Frontal cortex (tissue), 4 donors: ENCODE measurements at places on chromosomes 16 and 17.

GRCh38 chr17:72373910-72374741 is 253.3 kb downstream of the SOX9 start:
- DNase-seq = no peak

DNA sequence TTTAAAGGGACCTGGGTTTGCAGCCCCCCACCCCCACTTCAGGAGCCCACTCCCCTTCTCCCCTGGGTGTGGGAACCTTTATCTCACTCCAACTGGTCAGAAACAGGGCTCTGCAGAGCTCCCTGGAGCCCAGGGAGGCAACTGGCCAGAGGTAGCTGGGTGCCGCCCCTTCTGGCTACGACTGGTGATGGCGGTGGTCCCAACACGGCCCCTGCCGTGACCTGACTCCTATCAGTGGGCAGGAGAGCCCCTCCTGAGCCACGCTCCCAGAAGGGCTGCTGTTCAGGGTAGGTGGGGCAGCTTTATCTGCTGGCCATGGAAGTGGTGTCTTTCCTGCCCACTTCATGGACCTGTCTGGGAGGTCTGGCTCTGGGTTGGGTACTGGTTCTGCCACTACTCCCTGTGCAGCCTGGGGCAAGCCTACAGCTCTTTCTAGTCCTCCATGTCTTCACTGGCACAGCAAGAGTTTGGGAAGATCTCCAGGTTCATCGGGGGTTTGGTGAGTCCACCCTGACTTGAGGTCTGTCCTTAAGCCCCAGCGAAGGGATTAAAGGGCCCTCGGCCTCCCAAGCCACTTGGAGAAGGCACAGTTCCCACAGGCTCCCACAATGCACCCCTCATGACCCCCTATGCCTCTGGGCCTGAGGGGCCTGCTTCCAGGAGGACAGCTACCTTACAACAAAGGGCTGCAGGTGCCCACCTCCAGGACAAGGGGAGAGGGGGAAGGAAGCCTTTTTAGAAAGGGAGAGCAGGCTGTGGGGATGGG is 5.5 kb upstream of the SREBF1 start:
- DNase-seq = no peak

GRCh38 chr16:88303890-88304819 is 78.6 kb upstream of the ZNF469 start:
- DNase-seq = no peak

DNA sequence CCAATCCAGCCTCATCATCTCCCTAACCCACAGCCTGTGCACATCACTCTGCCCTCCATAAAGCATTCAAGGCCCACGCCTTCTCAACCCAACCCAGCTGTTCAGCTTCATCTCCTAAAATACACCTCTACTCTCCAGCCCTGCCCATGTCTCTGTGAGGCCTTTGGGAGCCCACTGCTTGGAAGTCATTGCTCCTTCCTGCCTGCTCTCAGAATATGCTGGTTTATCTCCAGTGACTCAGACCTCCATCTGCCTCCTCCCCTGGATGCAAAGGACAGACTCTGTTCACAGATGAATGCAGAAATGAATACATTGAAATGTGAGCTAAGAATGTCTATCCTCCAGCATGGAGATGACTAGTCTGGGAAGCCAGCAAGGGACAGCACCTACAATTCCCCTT is 19.0 kb downstream of the KCNG4 start:
- DNase-seq = no peak

DNA sequence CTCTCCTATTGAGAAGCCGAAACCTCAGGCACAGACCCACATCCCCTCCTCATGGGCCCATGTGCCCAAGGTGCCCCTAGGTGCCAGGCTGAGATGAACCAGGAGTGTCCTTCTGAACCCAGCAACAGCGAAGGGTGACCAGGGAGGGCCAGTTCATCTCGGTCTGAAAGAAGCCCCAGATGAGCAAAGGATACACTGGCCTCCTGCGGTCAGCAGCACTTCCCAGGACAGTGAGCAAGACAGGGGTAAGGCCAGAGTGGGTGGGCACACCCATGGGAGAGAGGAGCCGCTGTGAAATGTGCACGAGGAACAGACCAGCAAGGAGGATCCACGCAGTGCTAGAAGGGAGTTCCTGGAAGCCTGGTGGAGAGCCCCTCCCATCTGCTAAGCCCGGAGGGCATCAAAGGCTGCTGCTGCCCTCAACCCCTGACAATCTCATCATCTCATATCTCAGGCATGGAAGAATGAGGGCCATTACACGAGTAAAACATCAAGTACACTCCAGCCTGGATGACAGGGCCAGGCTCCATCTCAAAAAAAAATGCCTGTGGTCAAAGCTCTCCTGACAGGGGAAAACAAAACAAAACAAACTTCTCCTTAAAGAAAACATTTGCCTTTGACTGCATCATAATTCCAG is 3.3 kb upstream of the HBZ start:
- no peak for DNase-seq

DNA sequence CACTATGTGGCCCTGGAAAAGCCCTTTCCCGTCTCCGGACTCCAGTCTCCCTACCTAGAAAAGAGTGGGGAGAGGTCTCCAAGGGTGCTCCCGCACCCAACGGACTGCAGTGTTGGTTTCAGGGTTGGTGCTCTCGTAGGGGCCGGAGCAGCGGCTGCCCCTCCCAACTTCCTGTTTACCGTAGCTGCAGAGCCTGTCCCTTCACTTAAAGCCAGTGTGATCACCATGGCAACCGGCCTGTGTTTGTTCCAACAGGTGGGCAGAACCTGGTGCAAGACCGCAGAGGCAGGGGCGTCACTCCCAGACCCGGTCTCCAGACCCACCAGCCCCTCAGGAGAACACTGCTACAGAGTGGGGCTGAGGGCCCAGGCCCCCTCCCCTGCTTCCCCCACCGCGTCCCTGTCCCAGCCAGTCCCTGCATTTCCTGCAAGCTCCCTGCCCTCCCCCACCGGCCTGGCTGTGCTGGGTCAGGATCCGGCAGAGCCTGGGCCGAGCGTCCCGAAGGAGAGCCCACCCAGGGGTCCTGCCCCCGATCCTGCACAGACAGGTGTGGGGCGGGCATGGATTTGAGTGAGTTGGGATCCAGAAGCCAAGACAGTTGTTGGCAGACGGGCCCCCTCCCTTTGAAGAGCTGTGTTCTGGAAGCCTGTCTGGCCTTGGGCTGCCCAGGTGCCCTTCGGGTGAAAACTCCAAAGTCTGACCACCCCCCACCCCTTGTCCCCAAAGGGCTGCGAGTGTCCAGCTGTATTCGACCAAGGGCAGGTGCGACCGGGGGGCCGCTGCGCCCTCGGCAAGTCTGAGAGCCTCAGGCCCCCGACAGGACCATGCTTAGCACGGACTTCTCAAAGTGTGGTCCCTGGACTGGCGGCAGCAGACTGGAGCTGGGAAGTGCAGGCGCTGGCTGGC is 1.5 kb upstream of the BAIAP3 start:
- DNase-seq = peak; percentile 78

DNA sequence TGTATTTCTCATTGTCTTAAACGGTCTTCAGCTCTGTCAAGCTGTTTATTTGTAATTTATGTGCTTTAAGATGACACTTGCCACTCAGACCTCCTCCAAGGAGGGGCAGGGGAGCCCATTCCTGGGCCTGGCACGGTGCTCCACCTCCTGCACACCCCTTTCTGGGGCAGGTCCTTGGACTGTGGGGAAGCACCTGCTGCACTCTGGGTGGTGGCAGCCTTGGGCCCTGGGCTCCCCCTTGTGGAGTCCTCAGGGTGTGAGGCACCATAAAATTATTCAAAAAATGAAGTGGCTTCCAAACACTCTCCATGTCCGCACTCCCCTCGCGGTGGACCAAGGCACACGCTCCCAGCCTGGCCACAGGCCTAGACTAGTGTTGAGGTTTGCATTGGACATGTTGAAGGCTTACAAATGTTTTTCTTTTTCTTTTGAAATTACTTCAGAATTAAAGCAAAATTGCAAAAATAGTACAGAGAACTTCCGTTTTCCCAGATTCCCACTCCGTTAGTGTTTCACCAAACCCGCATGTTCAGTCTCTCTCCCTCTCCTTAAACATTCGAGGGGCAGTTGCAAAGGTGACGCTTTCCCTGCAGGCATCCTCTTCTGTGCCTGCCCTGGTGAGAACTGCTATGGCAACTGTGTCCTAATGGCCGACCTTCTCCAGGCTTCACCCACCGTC is 32.4 kb downstream of the FOXK2 start:
- peak; percentile 68 for DNase-seq

DNA sequence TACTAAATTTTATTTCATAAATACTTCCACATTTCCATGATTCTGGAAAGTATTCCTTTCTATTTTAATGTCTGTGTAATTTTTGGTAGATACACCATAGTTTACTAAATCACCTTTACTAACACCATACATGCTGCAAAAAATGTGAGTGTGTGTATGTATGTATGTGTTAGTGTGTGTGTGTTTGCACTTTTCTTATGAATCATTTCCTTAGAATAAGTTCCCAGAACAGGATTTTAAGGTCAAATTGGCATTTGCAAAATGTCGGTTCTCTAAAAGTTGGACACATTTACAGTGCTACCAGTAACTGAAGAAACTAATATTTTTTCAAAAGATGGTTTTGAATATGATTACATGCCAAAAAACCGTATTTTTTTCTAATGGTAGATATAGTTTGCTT is 137.1 kb downstream of the CYB561 start:
- DNase-seq = no peak

DNA sequence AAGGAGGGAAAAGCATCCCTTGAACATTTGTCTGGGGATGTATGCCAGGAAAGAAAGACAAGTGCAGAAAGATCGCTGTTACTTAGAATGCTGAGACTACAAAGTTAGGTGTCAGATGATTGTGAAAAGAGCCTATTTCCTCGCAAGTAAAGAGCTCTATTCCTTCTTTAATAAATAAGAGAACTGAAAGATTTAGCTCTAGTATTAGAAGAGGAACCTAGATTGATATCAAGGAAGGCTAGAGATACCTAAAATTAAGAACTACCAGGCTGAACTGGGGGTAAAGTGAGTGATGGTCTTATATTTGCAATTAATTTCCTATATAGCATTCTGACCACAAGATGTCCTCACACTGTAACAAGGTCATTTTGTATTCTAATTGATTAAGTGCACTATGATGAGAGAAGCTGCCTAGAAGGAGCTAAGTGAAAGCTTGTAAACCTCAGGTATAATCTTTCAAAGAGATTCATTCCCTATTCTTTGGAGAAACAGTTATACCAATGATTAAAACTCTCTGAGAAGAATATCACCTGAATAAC is 62.3 kb downstream of the SSH2 start:
- no peak for DNase-seq

- no peak for DNase-seq
Observed at GRCh38 chr17:67393809-67394397, 16.8 kb downstream of the PITPNC1 start.

DNA sequence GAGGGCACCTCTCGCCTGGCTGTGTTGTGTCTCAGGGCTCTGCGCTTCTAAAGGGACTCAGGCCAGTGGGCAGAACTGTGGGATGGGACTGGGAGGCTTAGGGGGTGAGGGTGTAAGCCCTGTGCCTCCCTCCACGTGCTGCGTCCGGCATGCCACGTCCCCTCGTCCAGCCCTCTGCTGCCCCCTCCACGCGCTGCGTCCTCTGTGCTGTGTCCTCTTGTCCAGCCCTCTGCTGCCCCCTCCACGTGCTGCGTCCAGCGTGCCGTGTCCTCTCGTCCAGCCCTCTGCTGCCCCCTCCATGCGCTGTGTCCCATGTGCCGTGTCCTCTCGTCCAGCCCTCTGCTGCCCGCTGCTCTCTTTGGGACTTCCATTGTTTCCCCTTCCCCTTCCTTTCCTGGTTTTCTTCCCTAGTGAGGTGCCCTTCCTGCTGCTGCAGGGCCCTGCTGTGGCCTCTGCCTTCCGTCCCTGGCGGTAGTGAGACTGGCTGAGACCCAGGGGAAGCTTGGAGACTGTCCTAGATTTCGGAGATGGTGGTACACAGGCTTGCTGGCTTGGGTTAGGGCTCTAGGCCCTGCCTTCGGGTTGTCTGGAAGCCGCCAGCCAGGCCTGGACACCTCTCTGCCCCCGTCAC is 6.4 kb upstream of the ZNF750 start:
- DNase-seq = no peak

- DNase-seq = no peak
Observed at GRCh38 chr17:66220079-66220835, 9.0 kb downstream of the APOH start.

- DNase-seq = peak; percentile 89
Observed at GRCh38 chr17:40358323-40359038, 6.1 kb downstream of the GJD3 start.

DNA sequence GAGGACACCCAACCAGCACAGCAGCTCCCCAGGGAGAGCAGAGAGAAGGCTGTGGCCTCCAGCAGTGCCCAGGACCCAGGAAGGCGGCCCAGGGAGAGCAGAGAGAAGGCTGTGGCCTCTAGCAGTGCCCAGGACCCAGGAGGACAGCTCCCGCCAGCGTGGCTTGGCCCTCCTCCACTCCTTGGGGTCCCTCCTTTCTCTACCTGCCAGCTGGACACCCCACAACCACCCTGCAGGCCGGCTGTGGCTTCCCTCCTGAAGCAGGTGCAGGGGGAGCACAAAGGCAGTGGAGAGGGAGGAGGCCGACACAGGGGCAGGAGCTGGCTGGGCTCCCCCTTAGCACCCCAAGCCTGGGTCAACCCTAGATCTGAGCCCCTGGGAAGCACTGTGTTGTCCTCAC is 54.1 kb upstream of the FASN start:
- DNase-seq = no peak

GRCh38 chr16:7910116-7910515 is 577.5 kb downstream of the RBFOX1 start:
- no peak for DNase-seq

DNA sequence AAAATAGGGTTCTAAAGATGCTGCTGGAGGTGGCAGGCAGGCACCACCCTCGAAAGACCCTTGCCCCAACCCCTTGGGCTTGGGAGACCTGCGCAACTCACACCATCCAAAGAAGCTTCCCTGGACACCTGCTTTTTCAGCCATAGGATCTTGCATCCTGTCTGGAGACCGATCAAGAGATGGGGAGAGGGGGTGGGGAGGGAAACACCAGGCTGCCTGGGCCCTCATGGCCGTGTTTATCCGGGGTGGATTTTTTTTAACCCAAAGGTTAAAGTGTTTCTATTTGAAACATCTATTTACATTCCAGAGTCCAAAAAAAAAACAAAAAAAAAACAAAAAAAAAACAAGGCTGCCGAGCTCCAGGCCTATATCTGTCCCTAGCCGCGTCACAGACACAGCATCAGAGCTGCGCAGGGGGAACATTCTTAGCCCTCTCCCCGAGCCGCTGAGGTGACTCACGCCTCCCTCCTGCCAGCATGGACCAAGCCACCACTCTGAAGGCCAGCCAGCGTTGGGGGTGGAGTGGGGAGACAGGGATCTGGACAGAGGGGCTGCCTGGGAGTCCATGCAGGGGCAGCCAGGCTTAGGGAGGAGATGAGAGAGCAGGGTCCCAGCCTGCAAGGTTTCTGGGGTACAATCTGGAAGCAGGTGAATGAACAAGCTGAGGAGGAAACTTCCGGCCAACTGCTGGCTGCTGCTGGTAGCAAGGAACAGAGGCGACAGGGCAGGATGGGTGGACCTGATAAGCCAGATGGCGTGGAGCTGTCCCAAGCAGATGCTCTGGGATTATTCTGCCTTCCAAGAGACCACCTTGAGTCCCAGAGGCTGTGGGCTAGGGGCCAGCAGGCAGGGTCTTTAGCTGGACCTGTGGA is 14.8 kb downstream of the HDAC5 start:
- DNase-seq = no peak

- DNase-seq = no peak
Observed at GRCh38 chr16:6929868-6930267, 402.8 kb upstream of the RBFOX1 start.

- DNase-seq = no peak
Observed at GRCh38 chr16:49923411-49923810, 67.5 kb upstream of the ZNF423 start.

GRCh38 chr17:17497065-17497844 is 1.1 kb upstream of the RASD1 start:
- DNase-seq = no peak
